ENCODE measurements at places on chromosomes 6 and 20.

- no peak for DNase-seq
These were observed 55.4 kb upstream of the GATA5 start for GRCh38 chr20:62531046-62531838.

DNA sequence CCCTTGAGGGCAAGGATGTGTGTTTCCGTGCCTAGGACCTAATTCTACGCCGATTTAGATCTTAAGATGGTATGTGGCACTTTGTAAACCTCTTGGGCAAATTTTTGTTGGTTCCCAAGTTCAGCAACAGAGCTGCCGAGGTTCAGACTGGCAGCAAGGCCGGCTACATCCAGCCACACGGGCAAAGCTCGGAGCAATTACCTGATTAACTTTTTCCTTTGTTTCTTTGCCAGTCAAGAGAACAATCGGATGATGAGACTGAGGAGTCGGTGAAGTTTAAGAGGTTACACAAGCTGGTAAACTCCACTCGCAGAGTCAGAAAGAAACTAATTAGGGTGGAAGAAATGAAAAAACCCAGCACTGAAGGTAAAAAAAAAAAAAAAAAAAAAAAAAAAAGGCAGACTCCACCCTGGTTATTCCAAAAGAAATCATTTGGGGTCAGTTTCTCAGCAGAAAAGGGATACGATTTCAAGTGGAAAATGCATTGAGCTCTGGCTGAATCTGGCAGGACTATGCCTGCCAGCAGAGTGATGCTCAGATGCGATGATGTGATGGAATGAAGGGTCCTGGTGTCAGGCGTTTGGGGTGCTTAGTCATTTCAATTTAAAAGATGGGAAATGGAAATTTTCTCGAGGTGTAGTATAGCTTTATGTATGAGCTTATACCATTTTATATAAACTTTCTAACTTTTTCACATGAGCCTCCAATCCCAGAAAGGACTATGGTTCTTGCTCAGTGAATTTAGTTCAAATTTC lies 171.6 kb downstream of the SASH1 start:
- DNase-seq = peak; percentile 70

GRCh38 chr20:17761604-17762003 lies 61.8 kb downstream of the BANF2 start:
- peak; percentile 15 for DNase-seq

DNA sequence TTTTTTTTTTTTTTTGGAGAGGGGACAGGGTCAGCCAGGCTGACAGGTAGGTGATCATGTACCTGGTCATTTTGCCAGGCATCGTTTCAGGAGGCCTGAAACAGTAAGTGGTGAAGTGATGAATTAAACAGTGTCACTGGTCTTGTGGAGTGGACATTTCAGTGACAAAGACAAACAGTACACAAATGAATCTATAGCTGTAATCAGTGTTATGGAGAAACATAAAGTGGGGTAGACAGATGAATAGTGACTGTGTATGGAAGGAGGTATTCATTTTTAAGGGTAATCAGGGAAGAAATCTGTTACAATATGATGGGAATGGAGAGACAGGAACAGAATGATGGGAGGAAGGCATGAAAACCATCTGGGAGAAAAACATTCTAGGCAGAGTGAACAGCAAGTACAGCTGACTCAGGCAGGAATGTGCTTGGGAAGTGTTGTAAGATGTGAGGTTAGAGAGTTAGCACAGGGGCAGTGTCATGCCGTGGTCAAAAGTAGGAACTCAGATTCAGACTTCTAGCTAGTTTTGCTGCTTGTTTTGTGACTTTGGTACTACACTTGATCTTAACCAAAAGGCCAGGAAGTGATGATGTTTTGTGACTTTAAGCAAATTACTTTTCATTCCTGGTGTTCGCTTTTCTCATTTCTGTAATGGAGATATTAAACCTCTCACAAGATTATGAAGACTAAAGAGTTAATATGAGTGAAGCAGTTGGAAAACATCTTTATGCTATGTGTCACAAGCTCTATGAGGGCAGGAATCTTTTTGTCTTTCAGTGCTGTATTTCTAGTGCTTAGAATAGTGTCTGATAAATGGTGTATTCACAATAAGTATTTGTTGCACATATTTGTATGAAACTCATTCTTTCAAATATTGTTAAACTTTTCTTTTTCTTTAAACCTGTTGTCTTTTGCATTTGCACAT lies 43.4 kb downstream of the QKI start:
- peak; percentile 96 for DNase-seq

DNA sequence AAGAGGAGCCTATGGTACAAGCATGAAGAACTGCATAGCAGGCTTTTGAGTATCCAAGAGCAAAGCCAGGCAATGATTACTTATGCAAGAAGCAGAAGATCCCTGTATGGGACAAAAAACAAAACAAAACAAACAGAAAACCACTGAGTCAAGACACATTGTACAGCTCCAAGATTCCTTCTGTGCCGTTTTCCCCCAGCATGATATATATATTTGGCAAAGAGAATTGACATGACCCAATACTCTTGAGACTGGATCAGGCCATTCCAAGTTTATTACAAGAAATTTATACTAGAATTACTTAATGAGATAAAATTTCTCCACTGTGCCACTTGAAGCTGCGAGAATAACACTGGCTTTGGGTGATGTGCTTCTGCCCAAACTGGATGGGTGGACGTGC lies 65.5 kb downstream of the TRMT11 start:
- peak; percentile 23 for DNase-seq

GRCh38 chr6:21987501-21987957 lies 309.3 kb downstream of the PRL start:
- peak; percentile 90 for DNase-seq

DNA sequence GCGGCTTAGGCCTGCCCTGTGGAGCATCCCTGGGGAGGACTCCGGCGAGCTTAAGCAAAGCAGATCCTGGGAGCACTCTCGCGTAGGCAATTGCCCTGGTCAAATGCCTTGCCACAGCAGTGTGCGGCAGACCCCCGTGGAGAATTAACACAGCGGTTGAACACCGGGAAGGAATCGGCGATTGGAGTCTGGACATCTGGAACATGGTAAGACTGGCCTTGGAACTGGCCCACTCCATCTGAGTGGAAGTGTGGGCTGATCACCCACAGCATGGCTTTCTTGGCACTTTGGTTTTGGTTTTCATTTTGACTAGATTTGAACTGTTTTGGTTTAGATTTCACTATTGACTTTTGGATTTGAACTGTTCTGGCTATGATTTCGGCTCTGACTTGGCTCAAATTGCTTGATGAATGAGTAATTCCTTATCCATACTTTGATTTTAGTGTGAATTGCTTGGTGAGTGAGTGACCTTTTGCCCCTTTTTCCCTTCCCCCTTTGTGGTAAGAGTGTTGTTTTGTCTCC lies 300.7 kb downstream of the RNGTT start:
- no peak for DNase-seq

DNA sequence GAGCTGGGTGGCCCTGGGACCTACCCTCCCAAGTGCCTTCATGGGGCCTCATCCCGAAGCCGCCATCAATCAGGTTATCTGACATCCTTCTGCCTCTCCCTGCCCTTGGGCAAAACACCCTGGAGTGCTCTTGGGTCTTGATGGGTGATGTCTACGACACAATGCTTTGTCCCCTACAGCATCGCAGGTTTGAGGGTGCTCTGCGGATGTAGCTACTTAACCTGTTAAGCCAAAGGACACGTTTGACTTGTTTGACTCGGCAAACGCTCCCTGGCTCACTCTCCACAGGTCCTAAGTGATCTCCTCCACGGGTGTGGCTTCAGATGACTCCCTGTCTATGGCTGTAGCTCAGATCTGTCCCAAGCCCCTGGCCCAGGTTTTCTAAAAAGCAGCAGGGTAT lies 35.6 kb downstream of the TBC1D7 start:
- no peak for DNase-seq

- DNase-seq = no peak
These were observed 54.0 kb downstream of the PHACTR2 start for GRCh38 chr6:143731789-143732188.

DNA sequence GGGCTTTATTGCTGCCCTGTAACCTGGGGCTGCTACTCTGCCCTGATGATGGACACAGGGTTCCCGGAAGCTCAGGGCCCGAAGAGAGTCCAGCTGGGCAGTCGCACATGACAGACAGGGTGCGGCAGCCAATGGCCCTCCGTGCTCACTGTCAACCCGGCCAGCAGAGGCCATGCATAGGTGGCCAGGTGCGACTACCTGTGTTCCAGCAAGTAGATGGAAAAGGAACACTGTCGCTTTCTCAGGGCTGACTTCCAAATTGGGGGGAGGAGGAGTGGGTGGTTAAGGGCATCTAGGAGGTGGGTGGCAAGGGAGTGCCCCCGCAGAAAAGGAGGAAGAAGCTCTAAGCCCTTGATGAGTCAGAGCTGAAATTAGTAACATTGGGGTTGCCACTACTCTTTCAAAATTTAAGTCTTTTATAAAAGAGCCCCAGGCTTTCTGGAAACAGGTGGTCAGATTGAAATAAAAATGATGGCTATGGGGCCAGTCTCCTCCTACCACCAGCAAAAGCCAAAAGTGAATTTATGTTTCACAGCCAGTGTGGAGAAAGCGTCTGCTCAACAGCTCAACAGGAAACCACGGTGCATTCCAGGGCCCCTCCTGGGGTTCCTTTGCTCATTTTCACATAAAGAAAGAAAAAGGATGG lies 2.3 kb upstream of the RAMACL start:
- peak; percentile 54 for DNase-seq

GRCh38 chr6:155660251-155660977 lies 204.8 kb upstream of the NOX3 start:
- no peak for DNase-seq

GRCh38 chr6:39357998-39358686 lies 35.6 kb upstream of the KCNK16 start:
- DNase-seq = peak; percentile 61

DNA sequence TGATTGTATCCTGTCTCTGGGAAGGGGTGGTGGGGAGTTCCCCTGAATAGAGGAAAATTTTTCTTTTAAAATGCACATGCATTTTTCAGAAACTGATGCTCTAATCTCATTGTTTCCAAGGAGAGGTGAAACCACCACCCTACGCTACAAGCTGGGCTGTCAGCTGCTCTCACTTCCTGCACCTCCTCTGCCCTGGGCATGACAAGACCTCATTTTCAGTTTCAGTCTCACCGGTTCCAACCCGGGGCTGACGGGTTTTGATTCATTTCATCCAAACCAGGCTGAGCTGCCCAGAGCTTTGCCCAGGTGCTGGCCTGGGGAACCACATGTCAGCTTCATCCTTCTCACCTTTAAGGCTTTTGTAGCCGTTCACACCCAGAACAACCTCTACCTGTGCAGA lies 99.7 kb downstream of the EYA2 start:
- no peak for DNase-seq

GRCh38 chr6:158826819-158827501 lies 7.8 kb upstream of the EZR start:
- DNase-seq = no peak

- no peak for DNase-seq
These were observed 207.0 kb downstream of the CDC5L start for GRCh38 chr6:44594481-44594880.

DNA sequence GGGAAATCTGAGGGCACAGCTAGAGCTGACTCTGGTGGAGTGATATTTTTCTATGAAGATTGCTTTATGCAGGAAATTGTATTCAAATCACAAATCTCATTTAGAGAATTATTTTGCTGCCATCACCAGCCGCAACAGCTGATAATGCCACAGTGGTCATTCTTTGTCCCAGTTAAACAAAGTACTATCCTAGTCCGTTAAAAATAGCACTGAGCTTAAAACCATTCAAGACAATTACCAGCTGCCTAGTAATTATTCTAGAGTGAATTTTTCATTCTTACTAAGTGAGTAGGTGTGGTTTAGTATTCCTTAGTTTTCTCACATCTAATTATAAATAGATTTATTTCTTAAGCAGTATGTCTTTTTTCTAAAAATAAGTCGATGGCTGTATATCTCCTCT lies 190.5 kb downstream of the SLC35F1 start:
- no peak for DNase-seq

- DNase-seq = no peak
These were observed 96.9 kb upstream of the SLC24A3 start for GRCh38 chr20:19115581-19115980.

DNA sequence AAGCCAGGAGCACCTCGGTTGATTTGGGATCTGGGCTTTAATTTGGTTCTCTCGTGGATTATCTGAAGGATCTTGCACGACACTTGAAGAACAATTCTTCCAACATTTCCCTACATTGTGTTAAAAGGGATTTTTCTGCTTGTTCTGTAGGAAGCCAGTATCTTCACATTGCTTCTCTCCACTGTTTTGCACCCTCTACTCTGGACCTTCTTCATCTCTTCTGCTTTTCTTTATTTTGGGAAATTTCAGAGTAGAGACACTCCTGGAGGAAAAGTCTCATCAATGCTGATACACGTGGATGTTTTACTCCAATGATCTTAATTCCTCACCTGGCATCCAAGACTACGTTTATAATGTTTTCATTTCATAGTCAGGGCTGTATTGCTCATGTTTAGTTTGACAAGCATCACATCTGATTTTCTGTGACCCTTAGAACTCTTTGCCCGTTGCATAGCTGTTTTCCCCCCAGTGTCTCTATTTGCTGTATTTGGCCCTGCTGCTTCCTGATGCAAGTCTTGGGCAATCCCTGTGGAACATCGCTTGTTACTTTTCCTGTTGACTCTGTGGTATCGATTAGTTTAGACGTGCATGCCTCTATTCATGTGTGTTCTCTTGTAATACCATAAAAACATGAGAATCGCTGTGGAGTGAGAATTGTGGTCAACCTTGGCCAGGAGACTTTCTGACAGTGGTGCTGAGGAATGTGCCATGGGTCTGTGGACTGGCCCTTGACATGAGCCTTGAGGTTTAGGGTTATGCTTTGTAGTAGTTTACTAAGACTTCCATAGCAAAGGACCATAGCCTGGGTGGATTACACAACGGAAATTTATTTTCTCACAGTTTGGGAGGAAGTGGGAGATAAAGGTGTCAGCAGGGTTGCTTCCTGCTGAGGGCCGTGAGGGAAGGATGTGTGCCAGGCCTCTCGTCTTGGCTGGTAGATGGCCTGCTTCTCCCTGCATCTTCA lies 12.5 kb downstream of the PLCB1 start:
- DNase-seq = peak; percentile 90

DNA sequence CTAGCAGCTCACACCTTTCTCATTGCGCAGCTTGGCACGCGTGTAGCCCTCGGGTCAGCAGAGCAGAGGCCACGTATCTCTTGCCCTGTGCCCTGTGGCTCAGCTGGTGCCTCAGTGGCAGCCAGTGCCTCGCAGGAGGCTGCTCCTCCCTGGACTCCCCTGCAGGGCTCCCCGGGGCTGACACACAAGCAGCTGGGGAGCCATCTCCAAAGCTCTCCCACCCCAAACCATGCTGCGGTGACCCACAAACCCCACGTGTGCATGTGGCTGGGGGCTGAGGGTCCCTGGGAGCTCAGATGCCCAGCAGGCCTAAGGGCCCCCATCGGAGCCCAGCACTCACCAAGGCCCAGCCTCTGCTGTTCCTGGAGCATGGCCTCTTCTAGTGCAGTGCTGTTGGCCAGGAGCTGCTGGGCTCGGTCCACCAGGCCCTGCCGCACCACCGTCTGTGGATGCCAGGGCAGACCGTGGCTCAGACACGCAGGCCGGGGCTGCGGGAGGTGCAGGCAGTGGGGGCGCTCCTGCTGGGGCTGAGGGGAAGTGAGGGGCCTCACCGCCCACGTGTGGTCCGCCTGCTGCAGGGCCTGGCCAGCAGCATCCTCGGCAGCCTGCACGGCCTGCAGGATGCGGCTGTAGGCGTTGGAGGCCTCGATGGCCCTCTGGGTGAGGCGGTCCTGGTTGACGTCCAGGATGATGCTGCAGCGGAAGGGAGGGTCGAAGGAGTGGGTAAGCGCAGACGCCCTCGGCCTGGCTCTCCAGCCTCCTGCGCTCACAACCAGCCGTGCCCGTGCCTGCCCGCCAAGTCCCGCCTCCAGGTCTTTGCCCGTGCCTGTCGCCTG lies 13.8 kb downstream of the ADRM1 start:
- peak; percentile 10 for DNase-seq
